ENCODE measurements at places on chromosomes 11 and 22. TPM values are rescaled to one million over a fixed set of nuclear protein-coding genes. Genes with fewer than 3 reads are reported as not detected.

- DNase-seq: no peak
Observed at GRCh38 chr11:31798057-31798553, 13.0 kb downstream of the PAX6 start.

DNA sequence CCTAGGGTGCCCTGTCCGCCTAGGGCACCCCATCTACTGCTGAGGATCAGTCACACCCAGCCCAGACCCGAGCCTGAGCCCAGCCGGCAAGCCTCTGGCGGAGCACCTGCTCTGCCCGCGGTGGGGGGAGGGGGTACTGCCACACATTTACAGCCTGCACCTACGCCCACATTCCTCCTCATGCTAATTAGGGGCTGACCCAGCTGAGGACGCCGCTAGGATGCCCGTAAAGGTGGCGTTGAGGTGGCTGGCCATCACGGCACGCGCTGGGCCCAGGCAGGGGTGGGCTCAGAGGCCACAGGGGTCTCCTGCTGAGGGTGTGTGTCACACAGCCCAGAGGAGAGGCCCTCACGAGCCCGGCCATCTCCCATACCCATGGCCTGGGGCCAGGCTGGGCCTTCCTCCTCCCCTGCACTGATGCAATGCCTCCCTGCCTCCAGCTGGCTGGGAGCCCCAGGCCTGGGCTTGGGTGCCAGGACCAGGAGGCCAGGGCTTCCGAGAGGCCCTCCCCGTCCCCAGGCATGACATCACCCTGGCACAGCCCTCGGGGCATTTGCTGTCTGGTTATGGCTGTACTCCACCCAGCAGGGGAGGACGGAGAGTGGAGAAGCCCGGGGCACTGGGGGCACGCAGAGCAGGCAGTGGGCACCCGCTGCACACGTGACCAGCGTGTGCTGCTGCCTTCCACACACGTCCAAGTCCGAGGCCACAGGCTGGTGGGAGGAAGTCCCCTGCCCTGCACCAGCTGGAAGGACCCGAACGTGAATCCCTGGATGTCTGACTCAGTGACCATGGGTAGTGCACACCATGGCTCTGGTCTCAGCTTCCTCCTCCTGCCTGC is 12.7 kb downstream of the DUSP8 start:
- no peak for DNase-seq

GRCh38 chr22:38901111-38901641 is 29.2 kb upstream of the CBX6 start:
- no peak for DNase-seq

DNA sequence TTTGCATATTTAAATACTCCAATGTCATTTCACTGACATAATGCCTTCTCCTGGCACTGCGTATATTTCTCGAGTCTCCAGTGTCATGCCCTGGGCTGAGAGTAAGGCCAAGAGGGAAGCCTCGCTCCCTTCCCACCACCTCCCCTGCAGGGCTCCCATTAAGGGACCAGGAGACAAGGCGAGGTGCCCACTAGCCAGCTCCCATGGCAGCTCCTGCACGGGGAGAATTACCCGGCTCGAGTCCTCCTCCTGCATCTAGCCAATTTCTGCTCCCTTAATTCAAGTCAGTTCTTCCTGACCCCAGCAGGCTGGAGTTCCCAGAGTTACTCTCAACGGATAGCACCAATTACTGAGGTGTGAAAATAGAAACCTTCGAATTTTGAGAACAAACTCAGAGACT is 31.9 kb downstream of the OPCML start:
- DNase-seq: no peak

DNA sequence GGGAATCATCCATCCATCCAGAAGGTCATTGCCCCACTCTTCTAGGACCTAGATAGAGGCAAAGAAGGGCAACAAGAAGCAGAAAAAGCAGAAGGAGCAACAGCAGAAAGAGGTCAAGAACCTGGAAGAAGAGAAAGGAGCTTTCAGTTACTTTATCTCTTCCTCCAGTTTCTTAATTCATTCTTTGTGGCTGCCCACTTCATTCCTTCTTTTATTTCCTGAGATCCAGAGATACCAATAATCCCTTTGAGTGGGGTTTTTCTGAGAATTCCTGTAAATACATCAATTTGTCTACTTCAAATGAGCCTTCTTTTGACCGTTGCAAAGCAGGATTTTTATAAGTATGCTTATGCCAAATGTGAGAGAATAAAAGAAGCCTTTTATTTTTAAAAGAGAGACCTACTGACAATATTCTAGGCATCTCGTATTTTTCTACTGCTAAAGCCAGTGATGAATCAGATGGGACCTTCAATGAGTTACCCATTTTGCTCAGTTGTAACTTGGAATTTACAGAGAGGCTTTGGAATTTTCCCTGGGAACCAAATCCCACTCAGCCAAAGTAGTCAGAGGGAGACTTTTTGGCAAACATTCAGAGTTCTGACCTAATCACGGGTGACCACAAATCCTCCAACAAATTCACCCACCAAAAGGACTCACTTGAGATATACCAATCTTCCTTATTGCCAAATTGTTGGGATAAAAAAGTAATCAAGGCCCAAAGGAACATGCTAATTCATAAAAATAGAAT is 54.9 kb downstream of the ZC3H12C start:
- no peak for DNase-seq

The OR5T3 gene
- not detected for polyA plus RNA-seq

The OR8K3 gene
- polyA plus RNA-seq: not detected

The FGF19 gene
- 0.19 TPM for polyA plus RNA-seq
